ENCODE measurements at places on chromosomes 5 and 9. TPM values are rescaled to one million over a fixed set of nuclear protein-coding genes. Genes with fewer than 3 reads are reported as not detected.

Gene TOR1B
- 73.2 TPM for total RNA-seq

DNA sequence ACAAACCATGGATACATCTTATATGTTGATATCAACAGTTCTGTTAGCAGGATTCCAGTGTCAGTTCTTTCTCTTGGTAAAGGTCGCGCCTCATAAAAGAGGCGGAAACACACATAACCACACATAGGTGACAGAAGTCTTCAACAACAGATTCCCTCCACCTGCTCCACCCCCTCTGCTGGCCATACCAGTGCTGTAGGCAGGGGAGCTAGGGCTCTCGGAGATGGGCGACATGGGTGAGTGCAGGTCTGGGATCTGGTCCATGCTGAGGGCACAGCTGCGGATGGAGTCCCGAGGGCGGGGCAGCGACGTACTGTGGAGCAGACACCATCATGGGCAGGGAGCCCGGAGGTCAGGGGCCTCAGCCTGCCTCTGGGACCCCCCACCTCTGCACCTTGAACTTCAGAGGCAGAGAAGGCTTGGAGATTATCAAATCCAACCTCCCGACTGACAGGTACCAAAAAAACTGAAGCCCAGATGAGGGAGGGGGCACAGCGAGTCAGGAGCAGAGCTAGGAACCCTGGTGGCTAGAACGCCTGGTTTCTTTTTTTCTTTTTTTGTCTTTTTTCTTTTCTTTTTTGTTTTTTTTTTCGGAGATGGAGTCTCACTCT lies 12.0 kb upstream of the TOR2A start:
- no peaks in the 10 kb centered on the region for H3K36me3 ChIP-seq
- H3K27me3 ChIP-seq: peaks cover 34% of the 10 kb centered on the region
- H3K4me3 ChIP-seq: no peak overlapping the region
- no peak overlapping the region for H3K27ac ChIP-seq

GRCh38 chr5:98843481-98843880 lies 70.0 kb downstream of the RGMB start:
- H3K4me1 ChIP-seq: no peaks in the 10 kb centered on the region
- H3K27me3 ChIP-seq: no peaks in the 10 kb centered on the region
- no peaks in the 10 kb centered on the region for H3K36me3 ChIP-seq

- DNase-seq: no peak
- H3K27ac ChIP-seq: peak overlapping the region; percentile 37
- peaks cover 8% of the 10 kb centered on the region for H3K4me1 ChIP-seq
- H3K36me3 ChIP-seq: no peaks in the 10 kb centered on the region
These were observed 31.0 kb upstream of the B4GALT1 start for GRCh38 chr9:33198165-33198564.

DNA sequence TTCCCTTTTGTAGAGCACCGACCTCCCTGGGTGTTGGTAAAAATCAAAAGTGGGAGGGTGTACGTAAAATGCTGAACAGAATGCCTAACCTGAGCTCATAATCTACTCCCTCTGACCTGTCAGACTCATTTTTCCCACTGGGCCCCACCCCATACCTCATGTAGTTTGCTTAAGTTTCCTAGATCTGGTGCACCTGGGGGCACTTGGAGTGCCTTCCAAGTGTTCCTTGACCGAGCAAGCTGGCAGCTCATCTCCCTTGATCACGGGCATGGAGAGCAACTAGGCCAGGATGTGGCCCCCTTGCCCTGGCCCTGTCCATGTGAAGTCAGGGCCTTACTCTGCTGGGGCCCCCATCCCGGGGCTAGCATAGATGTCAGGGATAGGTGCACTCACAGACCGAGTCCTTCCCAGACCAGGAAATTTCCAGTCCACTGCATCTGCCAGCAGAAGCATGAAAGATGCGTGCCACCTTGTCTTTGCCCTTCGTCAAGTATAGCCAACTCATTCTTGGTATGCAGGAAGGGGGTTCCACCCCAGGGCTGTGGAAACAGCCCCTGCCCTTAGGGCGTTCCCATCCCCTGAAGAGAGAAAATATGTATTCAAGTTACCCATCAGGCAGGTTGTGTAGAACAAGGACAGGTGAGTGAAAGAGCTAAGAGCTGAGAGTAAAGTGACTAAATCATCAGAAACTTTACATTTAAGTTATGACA lies 41.9 kb downstream of the SLC22A5 start:
- H3K27me3 ChIP-seq: no peaks in the 10 kb centered on the region
- H3K4me3 ChIP-seq: peak overlapping the region; percentile 71
- DNase-seq: peak; percentile 58
- peaks cover 66% of the 10 kb centered on the region for H3K4me1 ChIP-seq
- no peaks in the 10 kb centered on the region for H3K36me3 ChIP-seq

- H3K27ac ChIP-seq: no peak overlapping the region
- no peak overlapping the region for H3K4me3 ChIP-seq
- no peaks in the 10 kb centered on the region for H3K36me3 ChIP-seq
- no peaks in the 10 kb centered on the region for H3K27me3 ChIP-seq
- DNase-seq: no peak
These were observed 124.5 kb upstream of the PRLR start for GRCh38 chr5:35354751-35355150.

DNA sequence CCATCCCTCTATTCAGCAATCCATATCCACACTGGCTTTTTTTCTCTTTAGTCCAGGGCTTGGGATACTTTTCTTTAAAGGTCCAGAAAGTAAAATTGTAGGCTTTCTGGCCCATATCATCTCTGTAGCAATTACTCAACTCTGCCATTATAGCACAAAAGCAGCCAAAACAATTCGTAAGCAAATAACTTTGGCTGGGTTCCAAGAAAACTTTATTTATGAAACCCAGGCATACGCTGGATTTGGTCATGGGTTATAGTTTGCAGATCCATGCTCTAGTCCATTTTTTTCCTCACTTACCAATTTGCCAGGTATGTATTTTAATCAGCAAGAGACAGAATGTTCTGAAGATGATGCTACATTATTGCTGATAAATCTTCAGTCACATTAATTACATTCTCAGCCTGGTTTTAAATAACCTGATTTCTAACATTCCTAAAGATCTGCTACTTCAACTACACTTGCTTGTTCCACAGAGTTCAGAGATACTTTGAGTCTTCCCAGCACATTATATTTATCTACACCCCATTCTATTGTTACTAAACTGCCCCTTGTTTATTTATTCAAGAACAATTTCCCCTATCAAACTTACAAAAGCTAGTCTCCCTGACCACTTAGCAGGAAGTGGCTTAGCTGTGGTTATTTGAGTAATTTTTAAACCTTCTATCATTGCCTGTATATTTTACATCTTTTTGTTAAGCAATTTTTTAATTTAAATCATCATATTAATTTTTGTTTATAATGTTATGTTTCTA lies 161.0 kb downstream of the ISL1 start:
- no peaks in the 10 kb centered on the region for H3K4me1 ChIP-seq
- no peak overlapping the region for H3K4me3 ChIP-seq
- no peak overlapping the region for H3K27ac ChIP-seq

Gene ZBTB43
- total RNA-seq: 17.1 TPM

All from transverse colon (tissue), 4 donors.